ENCODE measurements at places on chromosomes 1 and 21. TPM values are rescaled to one million over a fixed set of nuclear protein-coding genes. Genes with fewer than 3 reads are reported as not detected.

Gene GRIK3
- polyA plus RNA-seq = 0.48 TPM

GRCh38 chr1:187641463-187641862 is 812.7 kb downstream of the PLA2G4A start:
- DNase-seq = no peak

Gene CHODL
- polyA plus RNA-seq = 51.0 TPM

DNA sequence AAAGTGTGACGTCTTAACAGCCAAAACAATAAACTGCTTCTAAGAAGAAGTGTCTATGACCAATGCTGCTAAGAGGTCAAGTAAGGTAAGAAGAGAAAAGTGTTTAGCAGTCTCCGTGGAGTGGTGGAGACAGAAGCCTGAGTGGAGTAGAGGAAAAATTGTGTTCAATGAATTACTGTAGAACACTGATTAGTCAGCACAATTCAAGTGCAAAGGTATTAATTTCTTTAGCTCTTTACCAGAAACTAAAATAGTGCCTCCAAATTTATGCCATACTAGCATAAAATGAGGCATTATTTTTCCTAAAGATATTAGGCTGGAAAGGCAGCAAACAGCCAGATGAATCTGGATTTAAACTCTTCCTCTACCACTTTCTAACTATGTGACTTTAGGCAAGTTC is 56.1 kb downstream of the PIK3R3 start:
- DNase-seq = no peak

DNA sequence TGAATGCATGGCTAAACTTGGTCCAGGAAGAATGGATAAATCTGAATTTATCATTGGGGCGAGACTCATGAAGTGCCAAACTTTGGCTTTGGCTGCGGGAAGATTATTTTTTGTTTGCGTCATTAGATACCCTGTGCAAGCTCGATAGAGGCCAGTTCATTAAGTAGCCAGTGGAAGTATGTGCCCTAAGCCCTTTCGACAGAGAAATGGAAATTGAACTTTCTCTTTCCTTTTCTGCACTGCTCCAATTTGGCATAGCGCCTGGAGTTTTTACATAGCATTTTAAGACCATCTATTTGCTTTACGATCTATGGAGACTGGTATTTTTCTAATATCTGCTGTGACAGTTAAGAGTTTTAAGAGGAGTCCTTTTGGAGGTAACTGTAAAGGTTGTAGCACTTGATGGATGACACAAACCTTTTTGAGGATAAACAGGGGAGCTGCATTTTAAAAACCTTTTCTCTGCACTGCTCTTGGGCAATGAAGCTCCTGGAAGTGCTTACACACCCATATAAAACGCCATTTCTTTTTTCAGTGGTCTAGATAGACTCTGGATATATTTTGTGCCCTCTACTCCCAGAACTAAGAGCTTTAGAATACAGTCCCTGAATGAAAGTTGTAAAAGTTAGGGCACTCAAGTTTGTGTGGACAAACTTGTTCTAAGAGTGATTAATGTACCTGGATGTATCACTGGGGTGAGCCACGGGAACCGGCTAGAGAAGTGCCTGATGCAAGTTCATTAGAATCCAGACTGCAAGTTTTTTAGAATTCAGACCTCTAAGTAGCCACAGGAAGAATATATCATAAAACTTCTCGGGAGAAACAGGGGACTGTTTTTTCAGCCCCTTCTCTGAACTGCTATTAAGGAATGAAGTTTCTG is 41.3 kb upstream of the CFHR3 start:
- DNase-seq = no peak

Gene C4BPA
- 0.47 TPM for polyA plus RNA-seq

Gene MYOM3
- polyA plus RNA-seq = 23.3 TPM

DNA sequence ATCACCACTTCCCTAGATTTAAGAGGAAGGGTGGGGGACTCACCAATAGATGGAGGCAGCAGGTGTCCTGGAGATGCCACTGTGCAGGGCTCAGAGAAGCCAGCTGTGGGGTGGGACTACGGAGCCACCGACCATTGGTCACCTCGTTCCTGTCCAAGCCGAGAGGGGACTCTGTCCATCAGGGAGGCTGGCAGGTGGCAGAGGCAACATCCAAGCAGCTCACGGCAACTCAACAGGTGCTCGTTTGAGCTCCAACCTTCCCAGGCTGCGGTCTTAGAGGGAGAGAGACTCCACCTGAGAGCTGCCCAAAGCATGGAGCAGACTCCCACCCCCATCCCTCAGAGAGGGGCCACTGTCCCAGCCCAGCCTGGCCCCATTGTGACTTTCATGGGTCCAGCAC is 71.4 kb downstream of the IGSF21 start:
- DNase-seq = no peak

DNA sequence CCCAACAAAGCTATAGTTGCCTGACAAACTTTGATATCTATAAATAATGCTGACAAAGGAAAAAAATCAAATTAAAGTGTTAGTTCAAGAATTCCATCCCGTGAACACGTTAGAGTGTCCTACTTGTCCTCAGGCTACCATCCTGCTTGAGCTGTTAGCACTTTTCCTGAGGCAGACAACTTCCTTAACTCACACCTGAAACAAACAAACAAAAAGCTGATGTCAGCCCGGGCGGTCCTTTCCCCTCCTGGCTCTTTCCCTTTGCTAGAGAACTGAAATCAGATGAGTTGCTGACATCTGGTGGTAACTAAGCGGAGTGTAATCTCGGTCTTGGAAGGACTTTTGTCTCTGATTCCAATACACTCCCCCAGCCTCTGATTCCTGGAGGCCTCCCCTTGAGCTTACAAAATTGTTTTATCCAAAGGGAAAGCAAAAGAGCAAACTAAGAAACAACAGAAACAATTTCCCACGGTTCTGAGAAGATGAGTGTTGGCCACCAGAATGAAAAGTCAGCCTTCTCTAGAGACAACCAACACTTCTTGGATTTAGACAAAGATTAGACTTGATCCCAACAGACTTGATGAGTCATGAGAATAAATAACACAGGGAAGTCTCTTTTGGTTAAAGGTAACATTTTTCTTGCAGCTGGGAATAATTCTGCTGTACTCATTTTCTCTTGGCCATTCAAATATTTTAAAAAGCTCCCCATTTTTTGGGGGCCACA is 135.4 kb downstream of the PROX1 start:
- peak; percentile 58 for DNase-seq

GRCh38 chr21:43034101-43034500 is 41.5 kb downstream of the CBS start:
- DNase-seq = no peak

DNA sequence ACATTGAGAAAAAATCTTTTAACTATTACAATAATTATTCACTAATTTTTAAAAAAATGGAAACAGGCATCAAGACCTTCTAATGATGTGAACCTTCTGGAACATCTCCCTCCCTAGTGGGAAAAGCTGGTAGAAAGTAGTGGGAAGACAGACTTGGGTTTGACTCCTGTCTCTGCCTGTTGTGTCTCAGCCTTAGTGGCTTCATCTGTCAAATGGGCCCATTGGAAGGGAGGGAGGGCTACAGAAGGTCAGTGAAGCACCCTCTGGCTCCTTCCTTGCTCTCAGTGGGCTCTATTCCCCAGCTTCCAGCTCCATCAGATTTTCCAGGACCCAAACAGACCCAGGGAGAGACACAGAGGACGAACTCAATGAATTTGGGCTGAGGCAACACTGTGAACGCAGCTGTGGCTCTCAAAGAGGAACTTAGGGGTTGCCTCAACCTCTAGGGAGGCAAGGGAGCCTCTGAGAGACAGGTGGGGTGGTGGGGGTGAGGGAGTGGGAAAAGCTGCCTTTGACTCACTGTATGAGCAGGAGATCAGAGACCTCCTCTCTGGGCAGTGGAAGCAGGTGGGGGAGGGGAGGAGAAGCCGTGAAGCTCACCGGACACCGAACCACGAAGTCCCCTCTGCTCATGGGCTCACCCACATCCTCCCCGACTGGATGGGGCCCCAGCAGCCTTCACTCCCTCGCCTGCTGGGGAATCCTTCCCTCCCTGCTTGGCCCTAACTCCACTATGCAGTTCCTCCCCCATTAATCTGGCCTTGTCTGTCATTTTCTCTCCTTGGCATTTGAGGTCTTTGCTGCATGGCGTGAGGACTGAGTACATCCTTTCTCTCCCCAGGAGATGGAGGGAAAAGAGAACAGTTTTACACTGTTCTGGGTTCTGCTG is 4.5 kb downstream of the CNR2 start:
- DNase-seq = no peak

DNA sequence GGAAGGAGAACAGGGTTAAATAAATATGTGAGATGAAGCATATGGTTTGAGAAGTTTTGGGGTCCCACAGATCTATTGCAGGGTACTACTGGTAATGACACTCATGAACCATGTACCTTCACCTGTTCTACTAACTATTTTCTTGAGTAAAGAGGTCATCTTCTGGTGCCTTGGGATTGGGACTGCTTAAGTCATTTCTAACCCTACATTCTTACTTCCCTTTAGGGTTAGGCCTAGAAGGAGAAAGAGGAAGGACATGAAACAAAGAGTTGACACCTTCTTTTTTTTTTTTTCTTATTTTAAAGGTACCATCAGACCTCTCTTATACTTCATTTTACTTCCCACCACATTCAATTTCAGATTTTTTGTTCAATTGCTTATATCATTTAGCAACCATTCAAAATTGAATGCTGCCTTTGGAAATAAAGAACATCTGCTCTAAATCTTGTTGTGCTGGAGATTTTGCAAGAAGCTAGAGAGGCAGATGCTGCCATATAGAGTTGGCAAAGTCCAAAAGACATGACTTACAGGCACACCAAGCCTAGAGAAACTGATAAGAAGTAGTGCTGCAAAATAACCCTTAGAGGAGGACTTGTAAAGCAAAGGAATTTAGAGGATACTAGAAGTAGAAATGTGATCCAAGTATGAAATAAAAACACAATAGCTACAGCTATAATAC is 374.4 kb upstream of the ST6GALNAC5 start:
- DNase-seq = no peak

DNA sequence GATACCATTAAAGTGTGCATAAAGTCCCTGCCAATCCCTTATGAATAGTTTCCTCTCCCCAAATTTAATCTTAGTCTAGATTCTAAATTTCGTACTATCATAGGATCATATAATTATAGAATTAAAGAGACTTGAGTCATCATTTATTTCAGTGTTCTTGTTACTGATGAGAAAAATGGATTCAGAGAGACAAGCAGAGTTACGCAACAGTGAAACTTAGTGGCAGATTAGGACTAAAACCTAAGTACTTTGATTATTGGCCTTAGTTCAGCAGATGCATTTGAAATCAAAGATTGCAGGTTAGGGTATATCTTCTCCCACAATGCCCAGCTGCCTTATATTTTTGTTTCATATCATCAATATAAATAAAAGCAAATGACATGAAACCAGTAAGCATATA is 843 bp upstream of the KRTAP19-7 start:
- no peak for DNase-seq

DNA sequence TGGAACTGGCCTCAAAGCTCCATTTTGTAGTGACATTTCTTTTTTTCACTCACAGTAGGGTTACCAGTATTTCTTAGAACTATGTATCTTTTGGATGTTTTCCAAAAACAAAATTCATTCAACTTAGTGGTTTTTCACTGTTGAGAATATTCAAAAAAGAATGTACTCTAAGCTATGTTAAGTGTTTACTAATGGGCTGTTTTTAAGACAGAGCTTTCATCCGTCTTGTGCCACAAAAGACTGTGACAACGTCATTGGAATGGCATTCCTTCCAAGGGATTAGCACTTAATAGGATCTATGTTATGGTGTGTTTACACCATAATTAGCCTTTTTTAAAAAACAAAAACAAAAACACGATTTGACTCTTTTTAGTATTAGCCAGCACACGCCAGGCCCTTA is 66.8 kb downstream of the TTC3 start:
- no peak for DNase-seq

DNA sequence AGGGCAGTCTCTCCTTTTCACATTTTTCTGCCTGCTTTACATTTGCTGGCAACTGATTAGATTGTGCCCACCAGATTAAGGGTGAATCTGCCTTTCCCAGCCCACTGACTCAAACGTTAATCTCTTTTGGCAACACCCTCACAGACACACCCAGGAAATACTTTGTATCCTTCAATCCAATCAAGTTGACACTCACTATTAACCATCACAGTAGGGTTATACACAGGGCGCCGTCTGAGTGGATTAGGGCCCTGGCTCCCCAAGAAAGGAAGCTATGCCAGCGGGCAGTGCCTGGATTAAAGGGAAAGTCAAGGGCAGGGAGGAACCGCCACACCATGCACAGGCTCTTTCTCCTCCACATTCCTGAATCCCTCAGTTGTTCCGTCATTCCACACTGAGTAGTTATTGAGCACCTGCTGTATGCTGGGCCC is 56.2 kb downstream of the EVA1C start:
- no peak for DNase-seq

DNA sequence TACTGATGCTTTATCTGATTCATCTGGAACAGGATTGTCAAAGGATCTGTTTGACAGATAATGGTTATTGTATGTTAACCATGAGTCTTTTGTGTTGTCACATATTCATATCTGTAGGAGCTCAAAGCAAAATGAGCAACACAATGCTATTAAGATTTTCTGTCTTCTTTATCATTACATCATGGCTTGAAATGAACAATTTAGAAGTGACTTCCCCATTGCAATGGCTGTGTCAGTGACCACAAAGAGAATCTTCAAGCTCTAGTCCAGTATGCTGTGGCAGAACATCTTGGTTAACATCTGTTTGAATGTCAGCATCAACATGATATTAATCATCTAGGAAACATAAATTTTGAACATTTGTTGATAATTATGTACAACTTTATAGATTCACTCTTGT is 1148.5 kb downstream of the PLA2G4A start:
- DNase-seq = no peak

Gene RASAL2
- 18.8 TPM for polyA plus RNA-seq

GRCh38 chr21:27213303-27213702 is 246.4 kb upstream of the ADAMTS5 start:
- no peak for DNase-seq

Gene ZSWIM5
- polyA plus RNA-seq = 4.1 TPM

DNA sequence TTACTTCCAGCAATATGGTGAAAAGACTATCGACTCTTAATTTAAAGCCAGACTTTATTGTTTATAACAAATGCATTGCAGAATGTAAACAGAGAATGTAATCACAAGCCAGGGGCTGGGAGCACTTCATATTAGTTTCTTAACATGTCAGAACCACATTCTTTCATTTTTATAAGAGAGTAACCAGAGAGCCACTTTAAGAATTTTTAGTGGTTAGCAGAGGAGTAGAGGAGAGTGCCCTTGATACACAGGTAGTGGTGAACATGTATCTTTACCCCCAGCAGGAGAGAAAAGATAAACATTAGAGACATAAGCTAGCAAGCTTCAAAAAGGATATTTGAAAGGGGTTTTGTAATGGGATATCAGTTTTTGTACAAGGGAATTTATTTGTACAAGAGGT is 11.1 kb downstream of the AMY2B start:
- DNase-seq = no peak

Gene TMEM82
- polyA plus RNA-seq = not detected

Gene CAPN9
- polyA plus RNA-seq = 0.57 TPM

- DNase-seq = no peak
Observed at GRCh38 chr1:175287377-175287776, 94.8 kb upstream of the KIAA0040 start.

GRCh38 chr1:9558271-9558945 is 19.1 kb downstream of the SLC25A33 start:
- no peak for DNase-seq

GRCh38 chr1:6868660-6869380 is 83.6 kb downstream of the CAMTA1 start:
- no peak for DNase-seq

Gene OLFML3
- polyA plus RNA-seq = 149 TPM

GRCh38 chr1:69738458-69739250 is 170.9 kb downstream of the LRRC7 start:
- DNase-seq = no peak

Data from left renal pelvis (tissue), 4 donors.